Stimulated activated CD4-positive, alpha-beta T cell treated with anti-CD3 and anti-CD28 coated beads, Interleukin-1b, Interleukin-23, amount 100 ng/mL, for 4 hours (primary cell): ENCODE measurements at places on chromosomes 12 and 14.

DNA sequence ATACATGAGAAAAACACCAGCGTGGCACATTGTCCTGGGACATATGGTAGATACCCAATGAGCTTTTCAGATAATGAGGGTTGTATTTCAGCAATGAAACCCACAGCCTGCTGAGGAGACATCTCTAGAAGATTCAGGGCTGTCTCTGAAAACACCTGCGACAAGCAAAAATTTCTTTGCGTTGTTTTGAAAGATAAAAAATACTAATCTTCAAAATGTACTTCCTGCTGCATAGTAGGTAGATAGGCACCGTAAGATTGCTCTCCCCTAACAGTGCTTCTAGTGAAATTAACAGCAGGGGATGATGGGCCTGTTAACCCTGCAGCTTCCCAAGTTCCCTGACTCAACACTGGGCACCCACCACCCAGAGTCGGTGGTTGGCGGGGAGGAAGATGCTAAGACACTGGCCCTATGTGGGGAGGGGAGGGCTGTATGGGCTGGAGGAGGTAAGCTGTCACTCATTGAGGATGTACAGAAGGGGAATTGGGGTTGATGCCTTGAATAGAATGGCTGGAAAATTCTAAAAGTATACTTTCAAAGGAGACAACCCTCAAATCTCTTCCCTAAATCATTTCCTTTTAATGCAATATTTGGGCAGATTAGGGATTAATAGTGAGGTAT lies 20.0 kb downstream of the ZFP36L1 start:
- no peak for DNase-seq

DNA sequence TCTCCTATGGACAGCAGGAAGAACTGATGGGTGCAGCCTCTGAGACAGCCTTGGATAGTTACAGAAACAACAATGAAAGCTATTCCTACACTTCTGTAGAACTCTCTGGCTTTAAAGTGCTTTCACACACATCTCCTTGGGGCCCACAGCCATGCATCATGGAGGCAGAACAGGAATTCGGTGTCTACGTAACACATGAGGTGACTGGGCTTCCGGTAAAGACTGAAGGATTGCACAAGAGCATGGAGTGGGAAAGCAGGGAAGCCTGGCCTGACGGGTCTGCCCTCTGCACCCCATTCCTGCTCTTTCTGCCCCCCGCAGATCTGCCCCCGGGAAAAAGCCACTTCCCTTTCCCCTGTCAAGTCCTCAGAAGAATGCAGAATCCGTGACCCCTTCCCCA lies 82.6 kb downstream of the VWF start:
- DNase-seq, result no peak

DNA sequence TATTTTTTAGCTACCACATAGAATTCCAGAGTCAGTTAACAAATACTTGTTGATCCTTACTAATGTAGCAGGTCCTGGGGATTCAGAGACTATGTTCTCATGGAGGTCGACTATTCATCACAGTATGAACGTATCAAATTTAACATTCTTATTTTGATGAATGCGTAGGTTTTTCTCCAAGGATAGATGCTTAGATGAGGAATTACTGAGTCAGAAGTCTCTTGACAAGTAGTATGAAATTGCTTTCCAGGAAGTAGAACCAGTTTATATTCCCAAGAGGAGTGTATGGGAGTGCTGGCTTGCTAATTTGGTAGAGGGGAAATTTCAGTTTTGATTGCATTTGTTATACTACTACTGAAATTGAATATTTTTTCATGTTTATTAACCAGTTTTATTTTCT lies 42.8 kb upstream of the CRADD start:
- DNase-seq, result no peak

- no peak for DNase-seq
Measured at GRCh38 chr14:19930617-19931016, at the start of gene OR4K1. Gene OR4K1 (plus strand): TSS chr14:19930917. CDS start chr14:19935667, 4,750 bp downstream.

DNA sequence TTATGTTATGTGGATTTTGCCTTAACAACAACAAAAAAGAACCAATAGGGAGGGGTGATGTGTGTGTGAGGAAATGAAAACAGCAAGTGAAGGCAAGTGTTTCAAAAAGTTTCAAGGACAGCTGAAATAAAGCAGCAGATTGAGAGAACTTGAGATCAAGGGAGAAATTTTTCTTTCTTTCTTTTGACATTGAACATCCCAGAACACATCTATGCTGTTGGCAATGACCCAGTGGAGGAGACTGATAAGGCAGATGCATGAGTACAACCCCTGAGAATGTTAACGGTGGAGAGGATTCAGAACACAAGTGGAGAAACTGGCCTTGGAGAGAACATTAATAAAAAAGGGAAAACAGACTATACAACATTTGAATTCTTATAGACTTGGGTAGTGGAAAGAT lies 2.9 kb downstream of the LLPH start:
- no peak for DNase-seq

DNA sequence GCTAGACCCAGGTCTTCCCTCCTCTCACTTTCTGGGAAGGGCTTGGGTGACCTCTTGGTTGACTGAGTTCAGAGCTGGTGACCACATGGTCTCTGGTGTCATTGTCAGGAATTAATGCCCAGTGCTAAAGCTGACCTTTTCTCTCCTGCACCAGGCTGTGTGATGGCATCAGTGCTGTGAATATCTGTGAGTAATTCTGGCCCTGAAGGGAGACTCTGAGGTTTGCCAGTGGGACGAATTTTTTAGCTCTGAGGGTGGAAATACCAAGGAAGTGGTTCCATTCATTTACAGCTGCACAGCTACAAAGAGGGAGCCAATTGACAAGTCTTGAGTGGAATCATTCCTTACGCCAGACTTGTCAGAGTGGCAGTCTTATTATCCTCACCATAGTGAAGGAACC lies 6.2 kb upstream of the KRT86 start:
- DNase-seq, result no peak

DNA sequence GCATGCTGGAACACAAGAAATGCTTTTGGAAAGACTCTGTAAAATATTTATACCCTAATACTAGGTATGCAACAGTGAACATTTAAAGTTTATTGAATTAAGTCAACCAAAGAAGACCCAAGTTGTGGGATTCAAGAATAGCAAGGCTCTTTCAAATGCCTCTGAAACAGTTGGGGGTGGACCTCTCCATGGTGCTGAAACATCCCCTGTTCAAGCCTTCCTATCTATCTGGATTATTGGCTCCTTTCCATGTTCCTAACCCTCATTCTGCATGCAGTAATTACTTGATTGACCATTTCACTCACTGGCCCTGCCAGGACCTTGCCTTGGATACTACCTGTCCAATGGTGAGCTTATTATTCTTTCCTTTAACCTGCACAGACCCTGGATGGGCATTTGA lies 349.7 kb downstream of the NRXN3 start:
- no peak for DNase-seq

GRCh38 chr12:76420222-76420621 lies 72.0 kb upstream of the BBS10 start:
- no peak for DNase-seq

DNA sequence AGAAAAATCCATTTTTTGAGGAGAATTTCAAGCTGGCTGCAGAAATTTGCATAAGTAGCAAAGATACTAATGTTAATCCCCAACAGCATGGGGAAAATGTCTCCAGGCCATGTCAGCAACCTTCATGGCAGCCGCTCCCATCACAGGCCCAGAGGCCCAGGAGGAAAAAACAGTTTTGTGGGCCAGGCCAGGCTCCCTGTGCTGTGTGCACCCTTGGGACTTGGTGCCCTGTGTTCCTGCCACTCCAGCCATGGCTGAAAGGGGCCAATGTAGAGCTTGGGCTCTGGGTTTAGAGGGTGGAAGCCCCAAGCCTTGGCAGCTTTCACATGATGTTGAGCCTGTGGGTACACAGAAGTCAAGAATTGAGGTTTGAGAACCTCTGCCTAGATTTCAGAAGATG lies 76.3 kb downstream of the MGAT4C start:
- DNase-seq, result no peak

GRCh38 chr12:67601126-67601525 lies 47.4 kb upstream of the DYRK2 start:
- no peak for DNase-seq

GRCh38 chr14:68223631-68224030 lies 404.1 kb downstream of the RAD51B start:
- DNase-seq, result no peak

DNA sequence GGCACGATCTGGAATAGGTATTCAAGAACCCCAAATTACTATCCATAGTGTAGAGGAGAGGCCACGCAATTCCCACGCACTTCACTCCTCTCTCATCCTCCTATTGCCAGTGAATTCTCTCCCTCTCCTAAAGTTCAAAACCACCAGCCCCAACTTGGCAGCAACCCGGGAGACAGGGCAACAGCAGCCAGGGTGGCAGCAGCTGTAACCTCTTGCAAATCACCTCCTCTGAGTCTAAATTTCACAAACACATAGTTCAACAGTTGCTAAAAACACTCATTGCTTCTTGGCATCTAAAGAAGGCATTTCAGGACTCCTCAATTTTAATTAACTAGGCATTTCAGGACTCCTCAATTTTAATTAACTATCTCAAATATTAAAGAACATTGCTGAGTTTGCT lies 37.7 kb upstream of the MANSC4 start:
- DNase-seq, result no peak

DNA sequence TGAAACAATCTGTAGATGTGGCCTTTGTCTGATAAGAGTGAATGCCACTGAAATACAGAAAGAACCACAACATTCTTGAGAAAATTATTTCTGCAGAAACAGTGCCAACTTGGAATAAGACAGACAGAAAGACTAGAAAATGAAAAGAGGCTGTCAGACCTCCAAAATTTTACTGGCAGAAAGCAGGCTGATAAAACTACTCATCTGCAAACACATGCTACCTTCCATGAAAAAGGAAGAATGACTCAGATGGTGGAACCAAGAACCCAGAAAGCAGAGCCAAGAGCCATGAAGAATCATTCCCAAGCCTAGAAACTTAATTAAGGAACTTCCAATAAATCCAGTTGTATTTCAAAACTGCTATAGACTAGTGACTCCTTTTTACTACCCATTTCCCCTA lies 31.9 kb upstream of the OSBPL8 start:
- no peak for DNase-seq

DNA sequence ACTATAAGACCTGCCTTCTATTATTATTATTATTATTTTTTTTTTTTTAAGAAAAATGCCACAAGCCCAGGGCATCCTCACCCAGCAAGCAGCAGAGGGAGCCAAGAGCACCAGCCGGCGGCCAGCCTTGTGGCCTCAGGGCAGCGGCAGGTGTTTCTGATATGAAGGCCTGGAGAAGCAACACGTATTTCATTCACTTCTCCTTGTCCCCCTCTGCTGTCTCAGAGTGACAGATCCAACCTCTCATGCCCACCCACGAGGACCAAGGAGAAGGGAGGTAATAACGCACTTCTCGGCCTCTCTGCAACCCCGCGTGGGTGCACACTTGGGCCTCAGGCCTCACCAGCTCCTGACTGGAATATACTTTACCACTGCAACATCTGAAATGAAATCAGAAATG lies 25.4 kb downstream of the CDC42BPB start:
- no peak for DNase-seq
